ENCODE measurements at places on chromosomes 5 and 9. TPM values are rescaled to one million over a fixed set of nuclear protein-coding genes. Genes with fewer than 3 reads are reported as not detected.

ZDHHC11B gene
- total RNA-seq = 3.6 TPM

DNA sequence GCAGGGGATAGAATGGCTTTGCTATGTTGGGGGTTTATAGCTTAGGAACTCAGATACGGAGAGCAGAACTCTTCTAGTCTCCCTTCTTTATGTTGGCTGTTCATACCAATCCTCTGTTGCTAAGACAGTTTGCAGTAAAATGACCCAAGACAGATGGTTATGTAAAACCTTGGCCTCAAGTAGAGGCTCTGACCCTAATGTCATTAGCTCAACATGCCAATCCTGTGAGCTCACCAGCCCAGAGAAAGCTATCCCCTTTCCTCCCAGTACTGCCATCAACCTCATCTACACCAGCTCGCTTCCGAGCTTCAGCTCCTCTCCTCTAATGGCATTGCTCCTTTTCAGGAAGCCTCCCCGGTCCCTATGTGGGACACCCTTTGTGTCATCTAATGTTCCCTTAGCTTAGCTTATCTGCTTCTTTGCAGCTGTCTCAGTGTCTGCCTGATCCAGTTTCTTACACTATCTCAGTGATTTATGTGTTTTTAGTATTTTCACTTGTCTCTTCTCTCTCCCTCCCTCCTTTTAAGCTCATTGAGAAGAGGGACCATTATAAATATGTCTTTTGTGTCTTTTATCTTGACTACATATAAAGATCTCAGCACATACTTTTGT, 281.3 kb upstream of the CLINT1 start:
- no peaks in the 10 kb centered on the region for H3K27me3 ChIP-seq
- H3K4me3 ChIP-seq = no peak overlapping the region
- H3K4me1 ChIP-seq = no peaks in the 10 kb centered on the region
- H3K36me3 ChIP-seq = no peaks in the 10 kb centered on the region

- no peak overlapping the region for H3K27ac ChIP-seq
- no peak for DNase-seq
- H3K27me3 ChIP-seq = no peaks in the 10 kb centered on the region
- H3K36me3 ChIP-seq = no peaks in the 10 kb centered on the region
These were observed 39.7 kb downstream of the PCSK5 start for GRCh38 chr9:75930190-75930589.

- H3K36me3 ChIP-seq = no peaks in the 10 kb centered on the region
- H3K27me3 ChIP-seq = no peaks in the 10 kb centered on the region
- no peak overlapping the region for H3K27ac ChIP-seq
These were observed 126.2 kb upstream of the PLCXD3 start for GRCh38 chr5:41636605-41637004.

- H3K36me3 ChIP-seq = no peaks in the 10 kb centered on the region
- peak; percentile 53 for DNase-seq
- peaks cover 25% of the 10 kb centered on the region for H3K4me1 ChIP-seq
- peak overlapping the region; percentile 87 for H3K27ac ChIP-seq
- no peaks in the 10 kb centered on the region for H3K27me3 ChIP-seq
- H3K4me3 ChIP-seq = peak overlapping the region; percentile 76
These were observed 1.2 kb upstream of the CEMIP2 start for GRCh38 chr9:71769175-71770161.

CLINT1 gene
- total RNA-seq = 62.8 TPM

GRCh38 chr5:68239487-68239886, 23.9 kb downstream of the PIK3R1 start:
- H3K36me3 ChIP-seq = peaks cover 2% of the 10 kb centered on the region
- H3K4me3 ChIP-seq = no peak overlapping the region
- H3K27ac ChIP-seq = peak overlapping the region; percentile 65
- H3K4me1 ChIP-seq = peaks cover 37% of the 10 kb centered on the region
- no peaks in the 10 kb centered on the region for H3K27me3 ChIP-seq

NOXA1 gene
- total RNA-seq = 8.1 TPM

GRCh38 chr5:42591015-42591414, 165.6 kb upstream of the CCDC152 start:
- no peaks in the 10 kb centered on the region for H3K36me3 ChIP-seq
- H3K4me1 ChIP-seq = no peaks in the 10 kb centered on the region
- H3K27ac ChIP-seq = no peak overlapping the region
- no peak for DNase-seq

- no peaks in the 10 kb centered on the region for H3K4me1 ChIP-seq
- no peak for DNase-seq
- H3K27ac ChIP-seq = no peak overlapping the region
- H3K4me3 ChIP-seq = no peak overlapping the region
- H3K27me3 ChIP-seq = peaks cover 31% of the 10 kb centered on the region
- no peaks in the 10 kb centered on the region for H3K36me3 ChIP-seq
These were observed 46.8 kb upstream of the HAND1 start for GRCh38 chr5:154524859-154525258.

- no peaks in the 10 kb centered on the region for H3K27me3 ChIP-seq
- no peak for DNase-seq
- H3K27ac ChIP-seq = no peak overlapping the region
- H3K4me1 ChIP-seq = no peaks in the 10 kb centered on the region
These were observed 14.4 kb upstream of the TPM2 start for GRCh38 chr9:35703906-35704672.

GRCh38 chr5:157387683-157388093, 72.3 kb upstream of the NIPAL4 start:
- peak overlapping the region; percentile 24 for H3K27ac ChIP-seq
- DNase-seq = no peak
- no peaks in the 10 kb centered on the region for H3K27me3 ChIP-seq
- peaks cover 94% of the 10 kb centered on the region for H3K36me3 ChIP-seq
- H3K4me3 ChIP-seq = no peak overlapping the region
- H3K4me1 ChIP-seq = no peaks in the 10 kb centered on the region

DNA sequence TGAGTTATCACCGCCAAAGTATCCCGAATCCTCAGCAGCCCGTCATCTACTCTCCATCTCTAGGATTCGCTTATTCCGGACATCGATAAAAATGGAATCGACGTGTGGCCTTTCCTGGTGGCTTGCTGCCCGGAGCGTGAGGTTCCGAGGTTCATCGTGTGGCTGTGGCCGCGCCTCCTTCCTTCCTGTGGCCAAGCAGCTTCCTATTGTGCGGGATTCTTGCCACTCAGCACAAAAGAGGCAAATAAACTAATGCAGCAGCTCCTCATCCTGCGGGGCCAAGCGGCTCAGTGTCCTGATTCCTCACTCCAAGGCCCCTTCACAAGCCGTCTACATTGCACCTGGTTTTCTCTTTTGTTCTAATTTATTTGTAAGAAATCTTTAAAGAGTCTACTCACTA, 800.9 kb downstream of the CDH9 start:
- H3K4me3 ChIP-seq = no peak overlapping the region
- no peaks in the 10 kb centered on the region for H3K36me3 ChIP-seq
- H3K27me3 ChIP-seq = no peaks in the 10 kb centered on the region
- DNase-seq = no peak
- no peak overlapping the region for H3K27ac ChIP-seq

DNA sequence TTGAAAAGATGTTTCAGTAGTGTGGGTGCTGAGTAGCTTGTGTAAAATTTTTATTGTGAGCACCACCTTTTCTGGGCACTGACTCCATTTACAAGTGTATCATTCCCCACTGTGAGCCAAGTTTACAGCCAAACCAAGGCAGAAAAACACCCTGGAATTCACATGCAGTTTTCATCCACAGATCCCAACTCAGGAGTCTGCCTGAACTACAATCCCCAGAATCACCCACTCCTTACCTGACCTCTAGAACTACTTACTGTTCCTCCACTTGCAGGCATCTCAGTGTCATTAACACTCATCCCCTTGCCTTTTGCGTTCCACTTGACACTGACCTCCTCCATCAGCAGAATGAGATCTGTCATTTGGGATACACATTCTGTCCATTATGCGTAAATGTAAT, 2042.6 kb upstream of the CDH6 start:
- H3K4me1 ChIP-seq = no peaks in the 10 kb centered on the region
- H3K4me3 ChIP-seq = no peak overlapping the region
- no peak for DNase-seq
- no peaks in the 10 kb centered on the region for H3K36me3 ChIP-seq
- H3K27ac ChIP-seq = no peak overlapping the region
- no peaks in the 10 kb centered on the region for H3K27me3 ChIP-seq

DNA sequence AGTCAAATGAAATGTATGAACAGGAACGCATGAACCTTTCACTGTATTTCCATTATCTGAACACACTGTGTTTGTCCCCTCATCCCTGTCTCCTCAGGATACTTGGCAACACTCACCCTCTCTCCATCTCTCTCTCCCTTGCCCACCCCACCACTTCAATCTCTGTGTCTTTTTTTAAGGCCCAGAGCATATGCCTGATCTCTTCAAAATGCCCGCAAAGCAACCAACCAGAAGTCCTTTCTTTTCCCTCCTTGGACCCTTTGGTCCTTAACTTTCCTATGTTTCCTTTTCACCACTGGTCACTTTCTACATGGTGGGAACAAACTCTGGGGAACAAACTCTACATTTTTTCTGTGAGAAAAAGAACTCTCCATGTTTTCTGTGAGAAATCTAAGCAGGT, 3.2 kb upstream of the IRF1 start:
- peaks cover 7% of the 10 kb centered on the region for H3K36me3 ChIP-seq
- peak overlapping the region; percentile 92 for H3K27ac ChIP-seq
- no peak overlapping the region for H3K4me3 ChIP-seq
- H3K4me1 ChIP-seq = peaks cover 61% of the 10 kb centered on the region
- DNase-seq = no peak

DNA sequence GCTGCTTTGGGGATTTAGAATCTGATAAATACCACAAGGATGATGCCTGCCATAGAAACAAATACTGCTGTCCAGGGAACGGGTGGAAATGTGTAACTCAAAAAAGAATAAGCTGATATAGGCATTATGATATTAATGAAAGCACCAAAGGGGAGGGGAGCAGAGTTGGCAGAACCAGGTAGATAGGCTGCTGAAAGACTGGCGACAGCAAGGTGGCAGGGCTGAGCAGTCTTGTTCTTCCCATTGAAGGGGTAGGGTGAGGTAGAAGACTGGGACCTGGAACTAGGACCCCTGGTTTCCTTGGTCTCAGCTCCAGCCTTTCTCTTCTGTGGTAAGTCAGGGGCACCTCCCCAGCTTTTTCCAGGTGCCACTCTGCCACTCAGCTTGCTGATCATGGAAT, 31.4 kb upstream of the TMOD1 start:
- no peak for DNase-seq
- H3K4me3 ChIP-seq = no peak overlapping the region
- peaks cover 30% of the 10 kb centered on the region for H3K36me3 ChIP-seq
- no peak overlapping the region for H3K27ac ChIP-seq

GRCh38 chr9:137982200-137982599, 104.6 kb downstream of the CACNA1B start:
- H3K4me1 ChIP-seq = no peaks in the 10 kb centered on the region
- DNase-seq = no peak
- peaks cover 36% of the 10 kb centered on the region for H3K27me3 ChIP-seq
- no peak overlapping the region for H3K4me3 ChIP-seq
- H3K36me3 ChIP-seq = no peaks in the 10 kb centered on the region

- H3K27me3 ChIP-seq = no peaks in the 10 kb centered on the region
- peaks cover 77% of the 10 kb centered on the region for H3K4me1 ChIP-seq
- no peak overlapping the region for H3K4me3 ChIP-seq
- peak overlapping the region; percentile 75 for H3K27ac ChIP-seq
These were observed 14.7 kb downstream of the TRMO start for GRCh38 chr9:97907632-97908031.

C9orf50 gene
- total RNA-seq = not detected

SPATA6L gene
- 1.2 TPM for total RNA-seq

DNA sequence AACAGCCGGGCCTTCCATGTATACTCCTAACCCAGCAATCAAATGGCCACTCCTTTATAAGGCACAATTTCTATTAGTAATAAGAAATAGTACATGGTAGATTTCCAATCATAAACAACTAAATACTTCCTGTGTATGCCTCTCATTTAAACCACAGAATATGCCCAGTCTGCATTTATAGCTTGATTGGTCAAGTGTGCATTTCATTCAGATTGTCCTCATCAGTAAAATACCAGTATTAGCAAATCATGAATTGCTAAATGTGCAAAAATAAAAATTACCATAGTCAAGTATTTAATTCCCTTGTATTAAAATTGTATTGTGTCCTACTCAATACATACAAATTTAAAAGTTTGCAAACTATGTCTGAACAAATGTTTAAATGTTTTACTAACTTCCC, 406.2 kb downstream of the KDM4C start:
- no peak overlapping the region for H3K27ac ChIP-seq
- H3K36me3 ChIP-seq = peaks cover 31% of the 10 kb centered on the region
- DNase-seq = no peak
- H3K4me1 ChIP-seq = no peaks in the 10 kb centered on the region

IL33 gene
- total RNA-seq = not detected

DNA sequence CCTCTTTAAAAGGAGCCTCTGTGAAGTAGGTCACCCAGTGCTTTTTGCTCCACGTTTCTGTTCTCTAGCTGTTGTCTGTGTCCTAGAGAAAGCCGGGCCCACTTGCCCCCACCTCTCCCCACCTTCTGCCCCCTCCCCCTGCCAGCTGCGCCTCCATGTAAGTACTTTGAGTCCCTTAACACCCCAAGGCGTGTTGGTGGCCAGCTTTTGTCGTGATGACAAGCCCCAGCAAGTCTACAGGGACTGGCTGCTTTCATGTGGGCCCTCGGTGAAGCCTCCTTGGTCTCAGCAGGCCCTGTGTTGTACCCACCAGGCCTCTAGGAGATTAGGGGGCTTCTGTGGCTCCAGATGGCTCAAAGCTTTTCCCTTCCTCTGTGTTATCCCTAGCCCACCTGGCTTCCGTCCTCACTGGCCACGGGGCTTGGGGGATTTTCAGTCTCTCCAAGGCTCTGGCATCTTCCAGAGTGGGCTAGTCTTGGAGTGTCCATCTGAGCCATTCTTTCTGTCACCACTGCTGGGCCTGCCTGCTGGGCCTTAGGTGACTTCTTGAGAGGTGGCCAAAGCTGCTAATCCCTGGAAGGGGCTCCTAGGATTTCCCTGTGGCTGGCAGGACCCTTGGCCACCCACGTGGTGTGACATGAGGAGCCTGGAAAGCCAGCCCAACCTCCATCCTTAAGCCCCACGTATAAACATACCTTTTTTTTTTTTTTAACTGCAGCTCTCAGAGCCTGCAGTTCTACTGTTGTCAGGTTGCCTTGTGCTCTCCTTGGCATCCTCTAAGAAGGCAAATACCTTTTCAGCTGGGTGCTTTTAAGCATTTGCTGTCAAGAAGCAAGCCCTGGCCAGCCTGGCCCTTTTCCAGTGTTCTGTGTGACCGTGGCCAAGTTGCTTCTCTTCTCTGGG, 1.1 kb upstream of the NDST1 start:
- peaks cover 5% of the 10 kb centered on the region for H3K27me3 ChIP-seq
- DNase-seq = no peak
- no peaks in the 10 kb centered on the region for H3K36me3 ChIP-seq
- no peak overlapping the region for H3K4me3 ChIP-seq
- H3K27ac ChIP-seq = no peak overlapping the region

DNA sequence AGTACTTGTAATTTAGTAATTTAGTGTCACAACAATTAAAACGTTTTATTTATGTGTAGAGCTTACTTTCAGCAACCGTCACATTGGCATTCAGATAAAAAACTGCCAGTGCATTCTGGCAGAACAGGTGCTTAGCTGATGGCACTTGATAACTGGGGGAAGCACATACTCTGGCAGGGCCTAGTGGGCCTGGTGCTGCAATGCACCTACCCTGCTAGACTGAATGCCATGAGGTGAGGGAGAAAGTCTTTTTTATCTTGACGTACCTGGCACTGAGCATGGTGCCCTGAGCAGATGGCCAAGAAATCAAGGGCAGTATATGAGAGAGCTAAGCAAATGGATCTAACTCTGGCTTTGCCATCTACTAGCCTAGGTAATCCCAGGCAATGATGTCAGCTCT, 280.6 kb upstream of the EFNA5 start:
- peaks cover 34% of the 10 kb centered on the region for H3K4me1 ChIP-seq
- no peak overlapping the region for H3K4me3 ChIP-seq
- no peak for DNase-seq
- H3K27ac ChIP-seq = no peak overlapping the region
- no peaks in the 10 kb centered on the region for H3K36me3 ChIP-seq
- no peaks in the 10 kb centered on the region for H3K27me3 ChIP-seq

- H3K4me3 ChIP-seq = no peak overlapping the region
- H3K36me3 ChIP-seq = no peaks in the 10 kb centered on the region
- H3K27me3 ChIP-seq = no peaks in the 10 kb centered on the region
- no peak overlapping the region for H3K27ac ChIP-seq
These were observed 18.4 kb upstream of the ERCC6L2 start for GRCh38 chr9:95857124-95857523.

OSMR gene
- total RNA-seq = 0.26 TPM

All from T-cell (primary cell).